Astrocyte (in vitro differentiated cells and primary cell): ENCODE measurements at places on chromosomes 12 and 14. TPM values are rescaled to one million over a fixed set of nuclear protein-coding genes. Genes with fewer than 3 reads are reported as not detected.

DNA sequence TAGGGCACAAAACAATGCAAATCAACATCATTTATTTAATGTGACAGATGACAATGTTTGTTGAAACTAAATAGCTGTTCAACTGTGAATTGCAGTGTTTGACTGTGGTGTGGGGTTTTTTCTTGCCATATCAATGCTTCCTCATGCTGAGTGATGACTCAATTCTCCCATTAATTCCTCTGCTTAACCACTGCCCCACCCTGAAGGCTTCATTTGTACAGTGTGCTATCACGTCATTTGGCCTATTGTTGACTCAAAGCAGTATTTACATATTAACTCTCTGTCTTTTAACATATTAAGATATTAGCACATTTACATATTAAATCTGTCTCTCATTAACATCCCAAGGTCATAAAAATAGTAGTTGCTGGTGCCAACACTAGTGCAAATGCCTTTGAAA is 164.8 kb upstream of the NRXN3 start:
- DNase-seq = peak; percentile 93
- no peak overlapping the region for H3K27ac ChIP-seq
- no peak overlapping the region for H3K4me3 ChIP-seq
- no peaks in the 10 kb centered on the region for H3K36me3 ChIP-seq
- peaks cover 10% of the 10 kb centered on the region for H3K4me1 ChIP-seq

GRCh38 chr12:6548966-6549683 is 6.7 kb downstream of the IFFO1 start:
- H3K36me3 ChIP-seq = peaks cover 13% of the 10 kb centered on the region
- H3K4me1 ChIP-seq = peaks cover 73% of the 10 kb centered on the region
- H3K27me3 ChIP-seq = no peaks in the 10 kb centered on the region

GPR135 gene
- total RNA-seq = 6.2 and 6.7 TPM in 2 replicates

DNA sequence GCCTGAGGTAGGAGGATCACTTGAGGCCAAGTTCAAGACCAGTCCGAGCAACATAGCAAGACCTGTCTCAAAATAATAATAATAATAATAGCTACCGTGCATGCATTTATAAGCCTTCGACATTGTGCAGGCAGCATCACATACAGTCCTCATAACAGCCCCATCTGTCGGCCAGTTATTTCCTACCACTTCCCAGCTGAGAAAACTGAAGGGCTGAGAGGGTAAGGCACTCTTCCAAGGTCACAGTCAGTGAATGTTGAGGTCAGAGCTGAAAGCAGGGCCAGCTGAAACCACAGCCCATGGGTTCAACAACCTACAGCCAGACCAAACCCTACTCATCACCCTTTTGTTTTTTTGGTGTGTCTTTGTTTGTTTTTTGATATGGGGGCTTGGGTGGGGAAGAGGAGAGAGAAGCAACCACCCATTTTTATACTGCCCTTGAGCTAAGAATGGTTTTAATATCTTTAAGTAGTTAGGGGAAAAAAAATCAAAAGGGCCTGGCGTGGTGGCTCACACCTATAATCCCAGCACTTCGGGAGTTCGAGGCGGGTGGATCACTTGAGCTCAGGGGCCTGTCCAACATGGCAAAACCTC is 16.8 kb upstream of the ITPK1 start:
- peaks cover 13% of the 10 kb centered on the region for H3K27me3 ChIP-seq
- no peaks in the 10 kb centered on the region for H3K4me1 ChIP-seq
- H3K36me3 ChIP-seq = no peaks in the 10 kb centered on the region
- no peak overlapping the region for H3K27ac ChIP-seq
- H3K4me3 ChIP-seq = no peak overlapping the region
- peak; percentile 7 for DNase-seq

- no peak overlapping the region for H3K4me3 ChIP-seq
- H3K27me3 ChIP-seq = peaks cover 2% of the 10 kb centered on the region
- H3K4me1 ChIP-seq = peaks cover 33% of the 10 kb centered on the region
- H3K27ac ChIP-seq = no peak overlapping the region
- no peaks in the 10 kb centered on the region for H3K36me3 ChIP-seq
- no peak for DNase-seq
Measured at GRCh38 chr14:58740379-58740935, 102.7 kb downstream of the DACT1 start.

GRCh38 chr12:52199294-52199919 is 7.6 kb upstream of the KRT80 start:
- H3K36me3 ChIP-seq = no peaks in the 10 kb centered on the region
- H3K4me3 ChIP-seq = no peak overlapping the region
- no peaks in the 10 kb centered on the region for H3K27me3 ChIP-seq

GRCh38 chr12:22299294-22299912 is 35.1 kb downstream of the ST8SIA1 start:
- H3K27me3 ChIP-seq = no peaks in the 10 kb centered on the region
- no peaks in the 10 kb centered on the region for H3K4me1 ChIP-seq
- H3K27ac ChIP-seq = no peak overlapping the region
- DNase-seq = no peak
- no peaks in the 10 kb centered on the region for H3K36me3 ChIP-seq

GRCh38 chr12:74076918-74077317 is 460.7 kb upstream of the ATXN7L3B start:
- H3K27ac ChIP-seq = no peak overlapping the region
- DNase-seq = no peak
- no peak overlapping the region for H3K4me3 ChIP-seq
- H3K36me3 ChIP-seq = no peaks in the 10 kb centered on the region
- H3K27me3 ChIP-seq = no peaks in the 10 kb centered on the region
- H3K4me1 ChIP-seq = no peaks in the 10 kb centered on the region

DNA sequence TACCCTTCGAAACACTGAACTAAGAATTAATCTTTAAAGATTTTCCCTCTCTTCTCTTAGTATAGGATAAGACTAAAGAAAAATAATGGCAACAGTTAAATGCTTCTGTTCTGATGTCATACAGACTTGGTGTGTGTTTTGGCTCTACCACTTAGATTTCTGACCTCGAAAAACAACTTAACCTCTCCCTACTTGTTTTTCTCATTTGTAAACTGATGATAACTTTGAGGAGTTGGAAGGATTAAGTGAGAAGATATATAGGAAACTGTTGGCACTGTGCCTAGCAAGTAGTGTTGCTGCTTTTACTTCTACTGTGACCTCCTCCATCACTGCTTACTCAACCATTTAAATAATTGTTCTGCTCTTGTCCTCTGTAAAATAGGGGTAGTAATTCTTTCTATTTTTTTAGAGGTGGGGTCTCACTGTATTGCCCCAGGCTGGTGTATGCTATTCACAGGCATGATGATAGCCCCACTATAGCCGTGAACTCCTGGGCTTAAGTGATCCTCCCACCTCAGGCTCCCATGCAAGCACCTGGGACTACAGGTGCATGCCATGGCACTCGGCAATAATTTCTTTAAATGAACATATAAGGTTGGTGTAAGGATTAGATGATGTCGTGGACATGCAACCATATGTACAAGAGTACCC is 22.4 kb downstream of the PALS1 start:
- no peaks in the 10 kb centered on the region for H3K27me3 ChIP-seq
- peak overlapping the region; percentile 23 for H3K27ac ChIP-seq
- no peak overlapping the region for H3K4me3 ChIP-seq
- peak; percentile 70 for DNase-seq

- DNase-seq = no peak
- no peaks in the 10 kb centered on the region for H3K4me1 ChIP-seq
- H3K27me3 ChIP-seq = peaks cover 8% of the 10 kb centered on the region
- H3K27ac ChIP-seq = no peak overlapping the region
- H3K36me3 ChIP-seq = no peaks in the 10 kb centered on the region
- no peak overlapping the region for H3K4me3 ChIP-seq
Measured at GRCh38 chr14:75371297-75371696, 56.5 kb upstream of the JDP2 start.

GRCh38 chr12:53324113-53324778 is 2.8 kb upstream of the AAAS start:
- DNase-seq = no peak
- H3K36me3 ChIP-seq = no peaks in the 10 kb centered on the region
- H3K27ac ChIP-seq = peak overlapping the region; percentile 69
- peaks cover 20% of the 10 kb centered on the region for H3K4me1 ChIP-seq
- peak overlapping the region; percentile 62 for H3K4me3 ChIP-seq

DNA sequence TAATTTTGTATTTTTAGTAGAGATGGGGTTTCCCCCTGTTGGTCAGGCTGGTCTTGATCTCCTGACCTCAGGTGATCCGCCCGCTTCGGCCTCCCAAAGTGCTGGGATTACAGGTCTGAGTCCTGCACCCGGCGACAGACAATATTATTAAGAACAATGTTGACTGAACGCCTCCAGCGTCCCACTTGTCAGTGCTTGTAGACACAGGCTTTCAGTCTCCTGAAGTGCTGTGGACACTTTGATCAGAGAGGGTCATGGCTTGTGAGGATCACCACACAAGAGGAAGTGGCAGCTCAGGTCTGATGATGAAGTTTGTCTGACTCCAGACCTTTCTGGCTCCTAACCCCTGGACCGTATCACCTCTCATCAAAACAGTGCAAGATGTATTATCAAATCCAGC is 114.6 kb downstream of the CHST11 start:
- peaks cover 4% of the 10 kb centered on the region for H3K4me1 ChIP-seq
- DNase-seq = no peak
- no peak overlapping the region for H3K4me3 ChIP-seq

GRCh38 chr14:105508601-105509000 is 17.6 kb downstream of the TEDC1 start:
- no peak overlapping the region for H3K4me3 ChIP-seq
- no peaks in the 10 kb centered on the region for H3K4me1 ChIP-seq
- H3K27ac ChIP-seq = no peak overlapping the region
- no peak for DNase-seq
- H3K27me3 ChIP-seq = peaks cover 11% of the 10 kb centered on the region
- H3K36me3 ChIP-seq = no peaks in the 10 kb centered on the region

- no peak overlapping the region for H3K4me3 ChIP-seq
- no peak for DNase-seq
- H3K27ac ChIP-seq = no peak overlapping the region
Measured at GRCh38 chr14:64040044-64040443, 187.2 kb downstream of the SYNE2 start.

DNA sequence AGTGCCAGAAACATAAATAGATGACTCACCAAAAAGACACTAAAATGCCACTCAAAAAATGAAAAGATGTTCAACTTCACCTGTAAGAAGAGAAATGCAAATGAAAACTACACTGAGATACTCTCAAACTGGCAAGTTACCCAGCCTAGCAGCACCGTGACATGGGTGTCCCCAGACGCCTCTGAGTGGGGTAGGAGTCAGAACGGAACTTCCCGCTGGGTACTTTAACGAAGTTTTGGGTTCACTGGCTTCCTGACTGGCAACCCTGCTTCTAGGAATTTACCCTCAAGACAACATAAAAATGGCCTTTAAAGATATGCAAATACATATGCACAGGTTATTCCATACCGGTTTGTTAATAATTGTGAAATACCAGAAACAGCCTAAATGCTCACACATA is 52.6 kb downstream of the RIMBP2 start:
- H3K4me3 ChIP-seq = no peak overlapping the region
- no peak for DNase-seq
- no peaks in the 10 kb centered on the region for H3K36me3 ChIP-seq
- H3K27me3 ChIP-seq = no peaks in the 10 kb centered on the region
- no peaks in the 10 kb centered on the region for H3K4me1 ChIP-seq

TAS2R43 gene
- 0.52 and 0.58 TPM in 2 replicates for total RNA-seq

DNA sequence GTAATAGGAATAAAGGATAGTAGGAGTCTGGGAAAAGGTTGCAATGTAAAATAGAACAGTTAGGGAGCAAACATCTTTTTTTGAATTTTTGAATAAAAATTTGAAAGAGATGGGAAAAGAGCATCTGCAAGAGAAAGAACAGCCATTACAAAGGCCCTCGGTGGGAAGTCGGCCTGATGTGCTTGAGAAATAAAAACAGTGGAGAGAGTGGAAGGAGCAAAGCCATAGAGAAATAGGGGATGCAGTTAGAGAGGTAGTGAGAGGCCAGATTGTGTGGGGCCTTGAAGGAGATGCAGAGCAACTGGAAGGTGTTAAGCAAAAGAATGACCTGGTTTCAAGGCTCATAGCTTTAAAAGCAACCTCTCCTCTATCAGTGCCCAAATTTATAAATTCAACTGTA is 409.8 kb downstream of the RERGL start:
- H3K4me1 ChIP-seq = no peaks in the 10 kb centered on the region
- DNase-seq = no peak
- H3K27me3 ChIP-seq = no peaks in the 10 kb centered on the region
- no peak overlapping the region for H3K4me3 ChIP-seq
- no peaks in the 10 kb centered on the region for H3K36me3 ChIP-seq

TAS2R7 gene
- total RNA-seq = not detected in 2 replicates

- no peaks in the 10 kb centered on the region for H3K4me1 ChIP-seq
- H3K36me3 ChIP-seq = no peaks in the 10 kb centered on the region
- no peaks in the 10 kb centered on the region for H3K27me3 ChIP-seq
- no peak overlapping the region for H3K4me3 ChIP-seq
- H3K27ac ChIP-seq = no peak overlapping the region
- DNase-seq = peak; percentile 12
Measured at GRCh38 chr12:80752464-80752863, 35.8 kb downstream of the MYF5 start.

WIF1 gene
- 0.26 TPM in 1 of 2 replicates, not detected in the other for total RNA-seq

DNA sequence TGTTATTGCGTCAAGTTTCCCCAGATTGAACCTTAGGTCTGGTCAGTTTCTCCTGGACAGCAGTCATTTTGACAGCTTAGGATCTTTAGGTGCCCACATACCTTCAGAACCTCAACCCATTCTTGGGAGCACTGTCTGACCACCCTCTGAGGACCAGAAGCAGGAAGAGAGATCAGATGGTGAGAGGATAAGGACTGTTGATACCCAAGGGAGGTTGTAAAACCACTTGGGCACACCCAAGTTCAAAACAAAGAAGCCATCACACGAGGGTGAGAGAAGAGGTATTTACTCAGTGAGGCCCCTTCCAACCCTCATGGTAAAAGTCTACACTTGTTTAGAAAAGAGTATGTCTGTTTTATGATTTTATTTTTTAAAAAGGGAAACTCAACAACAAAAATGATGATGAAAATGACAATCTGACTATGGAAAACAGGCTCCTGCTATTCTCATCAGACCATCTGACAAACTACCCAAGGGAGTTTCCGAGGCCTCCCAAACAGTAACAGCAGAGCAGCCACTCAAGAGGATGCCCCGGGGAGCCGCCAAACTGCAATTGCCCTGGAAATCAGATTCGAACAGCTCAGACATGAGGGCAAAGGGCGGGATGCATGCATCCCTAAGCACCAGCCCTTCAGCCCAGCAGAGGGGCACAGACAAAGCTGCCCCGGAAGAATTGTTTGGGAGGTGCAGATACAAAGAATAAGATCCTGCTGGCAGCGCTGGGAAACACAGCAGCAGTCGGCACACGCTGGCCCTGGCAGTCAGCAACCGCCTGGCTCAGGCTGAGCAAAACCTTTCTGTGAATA is 162.6 kb upstream of the PLEKHG7 start:
- no peaks in the 10 kb centered on the region for H3K27me3 ChIP-seq
- H3K27ac ChIP-seq = no peak overlapping the region
- DNase-seq = no peak
